Right lobe of liver (tissue), 6 donors: ENCODE measurements at places on chromosomes 6 and 20. TPM values are rescaled to one million over a fixed set of nuclear protein-coding genes. Genes with fewer than 3 reads are reported as not detected.

DNA sequence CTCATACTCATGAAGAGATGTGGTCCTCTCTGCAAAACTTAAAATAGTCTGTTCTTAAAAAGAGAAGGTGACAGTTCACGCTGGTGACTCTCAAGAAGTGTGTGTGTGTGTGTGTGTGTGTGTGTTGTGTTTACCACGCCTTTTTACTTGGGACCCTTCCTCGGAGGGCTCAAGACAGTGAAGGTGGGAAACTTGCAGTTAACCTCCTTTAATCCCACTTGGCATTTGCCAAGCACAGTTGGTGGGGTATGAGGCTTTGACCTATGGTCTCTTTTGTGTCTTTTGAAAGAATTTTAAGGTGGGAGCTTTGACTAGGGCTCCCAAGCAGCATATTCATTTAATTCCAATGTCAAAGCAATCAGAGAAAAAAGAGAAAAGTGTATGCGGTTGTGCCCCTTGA, 395.8 kb downstream of the TFAP2B start:
- no peak overlapping the region for H3K4me3 ChIP-seq
- no peak overlapping the region for H3K27ac ChIP-seq
- DNase-seq, result no peak
- H3K27me3 ChIP-seq, result no peaks in the 10 kb centered on the region
- H3K36me3 ChIP-seq, result no peaks in the 10 kb centered on the region
- no peaks in the 10 kb centered on the region for H3K4me1 ChIP-seq

DNA sequence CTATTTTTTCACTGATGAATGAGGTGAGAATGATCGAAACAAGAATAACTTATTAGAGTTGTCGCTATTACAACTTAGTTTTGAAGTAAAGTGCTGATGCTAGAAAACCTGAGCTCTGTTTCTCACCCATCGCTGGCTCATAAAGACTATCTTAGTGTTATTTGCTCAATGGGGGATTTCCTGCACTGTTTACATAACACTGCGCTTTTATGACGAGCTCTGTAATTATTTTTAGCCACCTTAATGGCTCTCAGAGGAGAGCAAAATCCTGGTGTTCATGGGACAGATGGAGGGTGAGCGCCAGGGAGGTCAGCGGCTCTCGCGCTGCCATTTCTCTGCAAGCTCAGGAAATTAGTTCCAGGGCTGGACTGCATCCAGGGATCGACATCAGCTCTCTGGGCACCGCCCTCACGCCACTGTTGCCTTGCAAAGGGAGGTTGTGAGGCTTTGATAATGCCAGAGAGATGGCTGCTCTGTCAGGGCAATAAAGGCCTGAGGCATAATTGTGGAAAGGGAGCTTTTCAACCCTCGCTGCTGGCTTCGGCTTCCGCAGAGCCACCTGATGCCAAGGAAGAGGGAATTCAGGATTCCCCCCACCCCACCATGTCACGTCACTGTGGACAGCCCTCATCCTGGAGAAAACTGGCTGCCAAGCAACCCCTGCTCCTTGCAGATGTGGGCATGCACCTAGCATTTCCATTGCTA, 72.0 kb downstream of the DACT2 start:
- DNase-seq, result peak; percentile 85
- H3K27ac ChIP-seq, result no peak overlapping the region
- H3K4me3 ChIP-seq, result no peak overlapping the region
- H3K27me3 ChIP-seq, result no peaks in the 10 kb centered on the region
- peaks cover 4% of the 10 kb centered on the region for H3K4me1 ChIP-seq

- H3K4me1 ChIP-seq, result no peaks in the 10 kb centered on the region
- peak; percentile 98 for DNase-seq
- peak overlapping the region; percentile 92 for H3K4me3 ChIP-seq
These were observed 520 bp upstream of the PRRC2A start for GRCh38 chr6:31619805-31620585.

- no peak overlapping the region for H3K4me3 ChIP-seq
- DNase-seq, result no peak
- H3K27me3 ChIP-seq, result no peaks in the 10 kb centered on the region
- no peak overlapping the region for H3K27ac ChIP-seq
- no peaks in the 10 kb centered on the region for H3K4me1 ChIP-seq
These were observed 800.1 kb upstream of the CITED2 start for GRCh38 chr6:140174524-140174923.

- no peak for DNase-seq
- no peak overlapping the region for H3K4me3 ChIP-seq
- H3K27ac ChIP-seq, result no peak overlapping the region
These were observed 486.1 kb downstream of the QKI start for GRCh38 chr6:163900570-163900969.

DNA sequence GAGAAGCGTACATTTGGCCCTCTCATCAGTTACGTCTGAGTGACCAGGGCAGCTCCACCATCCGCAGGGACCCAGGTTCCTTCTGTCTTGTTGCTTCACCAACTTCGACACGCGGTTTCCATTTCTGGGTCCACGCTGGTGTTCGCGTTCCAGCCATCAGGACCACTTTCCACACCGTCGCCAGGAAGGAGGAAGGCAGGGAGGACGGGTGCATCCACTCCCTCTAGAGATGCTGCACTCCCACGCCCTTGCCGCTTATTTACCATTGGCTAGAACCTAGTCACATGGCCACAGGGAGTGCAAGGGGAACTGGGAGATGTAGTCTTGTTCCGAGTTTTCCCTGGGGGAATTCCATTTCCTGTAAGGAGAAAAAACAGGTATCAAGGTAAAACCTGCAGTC, 33.2 kb upstream of the SNX9 start:
- peaks cover 17% of the 10 kb centered on the region for H3K4me1 ChIP-seq
- no peaks in the 10 kb centered on the region for H3K27me3 ChIP-seq
- H3K36me3 ChIP-seq, result no peaks in the 10 kb centered on the region
- H3K4me3 ChIP-seq, result no peak overlapping the region
- no peak overlapping the region for H3K27ac ChIP-seq

GRCh38 chr6:136846046-136846445, 23.7 kb downstream of the PEX7 start:
- no peaks in the 10 kb centered on the region for H3K36me3 ChIP-seq
- no peaks in the 10 kb centered on the region for H3K27me3 ChIP-seq
- no peaks in the 10 kb centered on the region for H3K4me1 ChIP-seq
- H3K4me3 ChIP-seq, result no peak overlapping the region
- no peak for DNase-seq

DNA sequence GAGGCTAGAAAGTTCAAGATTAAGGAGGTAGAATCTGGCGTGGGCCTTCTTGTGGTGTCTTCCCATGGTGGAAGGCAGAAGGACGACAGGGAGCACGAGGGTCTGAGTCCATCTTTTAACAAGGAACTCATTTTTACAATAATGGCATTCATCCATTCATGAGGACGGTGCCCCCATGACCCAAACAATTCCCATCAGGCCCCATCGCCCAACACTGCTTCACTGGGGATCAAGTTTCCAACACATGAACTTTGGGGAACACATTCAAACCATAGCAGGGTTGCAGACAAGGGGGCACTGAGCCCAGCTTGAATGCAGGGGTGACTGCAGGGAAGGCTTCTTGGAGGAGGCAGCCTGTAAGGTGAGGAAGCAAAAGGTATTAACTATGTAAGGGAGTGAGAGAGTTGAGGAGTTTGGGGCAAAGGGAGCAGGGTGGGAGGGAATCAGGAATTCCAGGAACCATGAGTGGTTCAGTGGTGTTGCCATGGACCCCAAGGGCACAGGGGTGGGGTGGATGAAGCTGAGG, 5.5 kb downstream of the RAB44 start:
- H3K4me3 ChIP-seq, result no peak overlapping the region
- no peak for DNase-seq
- no peak overlapping the region for H3K27ac ChIP-seq
- no peaks in the 10 kb centered on the region for H3K36me3 ChIP-seq
- no peaks in the 10 kb centered on the region for H3K27me3 ChIP-seq
- no peaks in the 10 kb centered on the region for H3K4me1 ChIP-seq

DNA sequence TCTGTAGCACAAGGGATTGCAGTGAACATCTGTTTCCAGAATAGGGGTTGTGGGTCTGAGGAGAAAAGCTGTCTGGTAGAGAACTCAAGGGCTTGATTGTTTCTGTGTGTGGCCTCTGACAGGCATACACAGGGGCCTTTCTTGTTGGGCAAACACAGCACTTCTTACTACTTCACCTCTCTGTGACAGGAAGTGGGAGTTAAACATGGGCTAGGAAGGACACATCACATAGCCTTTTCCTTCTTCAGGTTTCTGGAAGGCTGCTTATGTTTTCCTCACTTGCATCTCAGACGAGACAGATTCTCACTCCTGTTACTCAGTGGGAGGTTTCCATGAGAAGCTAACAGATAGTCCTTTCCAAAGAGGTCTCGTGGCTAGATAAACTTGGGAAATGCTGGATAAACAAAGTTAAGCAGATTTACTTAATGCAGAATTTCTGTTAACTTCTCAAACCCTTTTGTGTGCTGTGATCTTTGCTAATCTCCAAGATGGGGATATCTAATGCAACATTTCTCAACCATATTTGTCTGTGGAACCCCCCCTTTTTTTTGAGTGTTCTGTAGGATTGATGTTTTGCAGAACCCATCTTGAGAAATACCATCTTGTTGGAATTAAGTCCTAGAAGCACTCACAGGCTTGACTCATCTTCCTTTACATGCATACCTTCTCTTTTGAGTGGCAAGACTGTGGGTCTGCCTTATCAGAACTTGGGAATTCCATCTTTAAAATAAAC, 41.9 kb upstream of the RNF8 start:
- H3K36me3 ChIP-seq, result peaks cover 19% of the 10 kb centered on the region
- no peak overlapping the region for H3K27ac ChIP-seq
- no peaks in the 10 kb centered on the region for H3K27me3 ChIP-seq
- DNase-seq, result no peak
- H3K4me3 ChIP-seq, result no peak overlapping the region
- no peaks in the 10 kb centered on the region for H3K4me1 ChIP-seq

DNA sequence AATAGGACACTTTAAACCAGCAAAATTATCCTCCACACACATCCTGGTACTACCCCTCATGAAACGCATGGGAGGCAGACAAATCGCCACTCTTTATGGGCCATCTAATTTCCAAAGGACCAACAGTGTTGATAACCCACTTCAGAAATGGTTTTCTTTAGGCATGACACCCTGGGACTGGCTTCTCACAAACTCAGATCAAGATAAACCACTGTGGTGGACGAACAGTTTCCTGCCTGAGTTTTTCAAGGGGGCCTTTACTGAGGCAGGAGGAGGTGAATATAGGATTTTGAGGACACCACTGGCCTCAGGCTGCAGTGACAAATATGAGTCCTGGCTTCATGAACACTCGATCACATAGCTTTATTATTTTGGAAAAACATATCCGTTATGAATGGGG, 26.0 kb downstream of the TRAM2 start:
- peaks cover 52% of the 10 kb centered on the region for H3K4me1 ChIP-seq
- no peak for DNase-seq
- no peaks in the 10 kb centered on the region for H3K36me3 ChIP-seq

- H3K27ac ChIP-seq, result no peak overlapping the region
- H3K27me3 ChIP-seq, result no peaks in the 10 kb centered on the region
- DNase-seq, result no peak
- H3K4me1 ChIP-seq, result no peaks in the 10 kb centered on the region
These were observed 52.6 kb upstream of the SYNJ2 start for GRCh38 chr6:157929076-157929475.

DNA sequence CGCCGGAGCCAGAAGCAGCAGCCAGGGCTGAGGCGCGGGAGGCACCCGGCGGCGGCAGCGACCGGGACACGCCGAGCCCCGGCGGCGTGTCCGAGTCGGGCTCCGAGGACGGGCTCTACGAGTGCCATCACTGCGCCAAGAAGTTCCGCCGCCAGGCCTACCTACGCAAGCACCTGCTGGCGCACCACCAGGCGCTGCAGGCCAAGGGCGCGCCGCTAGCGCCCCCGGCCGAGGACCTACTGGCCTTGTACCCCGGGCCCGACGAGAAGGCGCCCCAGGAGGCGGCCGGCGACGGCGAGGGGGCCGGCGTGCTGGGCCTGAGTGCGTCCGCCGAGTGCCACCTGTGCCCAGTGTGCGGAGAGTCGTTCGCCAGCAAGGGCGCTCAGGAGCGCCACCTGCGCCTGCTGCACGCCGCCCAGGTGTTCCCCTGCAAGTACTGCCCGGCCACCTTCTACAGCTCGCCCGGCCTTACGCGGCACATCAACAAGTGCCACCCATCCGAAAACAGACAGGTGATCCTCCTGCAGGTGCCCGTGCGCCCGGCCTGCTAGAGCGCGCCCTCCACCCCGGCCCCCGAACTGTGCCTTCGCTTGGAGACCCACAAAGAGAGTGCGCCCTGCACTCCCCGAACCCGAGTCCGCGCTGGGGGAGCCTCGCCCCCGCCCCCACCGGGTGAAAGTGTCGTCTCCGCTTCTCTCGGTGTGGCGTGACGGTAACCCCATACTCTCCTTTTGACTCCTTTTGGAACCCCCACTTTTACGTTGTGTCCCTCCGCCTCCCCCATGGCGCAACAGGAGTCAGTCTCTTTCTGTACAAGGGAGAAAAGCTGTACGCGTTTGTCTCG, 1.6 kb downstream of the INSM1 start:
- no peak overlapping the region for H3K4me3 ChIP-seq
- no peak for DNase-seq
- no peaks in the 10 kb centered on the region for H3K4me1 ChIP-seq
- no peak overlapping the region for H3K27ac ChIP-seq
- peaks cover 44% of the 10 kb centered on the region for H3K27me3 ChIP-seq

DNA sequence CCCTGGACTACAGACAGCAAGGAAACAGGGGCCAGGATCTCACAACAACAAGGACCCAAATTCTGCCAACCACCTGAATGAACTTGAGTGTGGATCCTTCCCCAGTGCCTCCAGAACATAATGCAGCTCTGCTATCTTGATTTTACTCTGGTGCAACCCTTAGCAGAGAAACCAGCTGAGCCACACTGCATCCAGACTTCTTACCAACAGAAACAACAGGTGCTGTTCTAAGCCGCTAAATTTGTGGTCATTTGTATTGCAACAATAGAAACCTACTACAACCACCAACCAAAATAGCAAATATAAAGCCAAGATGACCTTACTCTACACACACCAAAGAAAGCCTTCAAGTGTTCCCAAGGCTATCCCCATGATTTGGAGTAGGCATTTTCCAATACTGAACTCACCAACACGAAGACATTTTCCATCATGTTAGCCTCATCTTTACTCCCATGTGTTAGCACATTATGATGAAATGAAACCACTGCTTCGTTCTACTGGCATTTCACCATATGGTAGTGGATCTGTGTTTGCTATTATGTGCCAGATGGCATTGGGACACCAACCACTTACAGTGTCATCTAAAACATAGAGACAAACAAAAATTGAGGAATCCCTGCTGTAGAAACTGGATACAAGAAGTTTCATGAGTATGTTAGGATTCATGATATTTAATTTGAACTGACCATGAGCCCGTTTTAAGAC, 249.8 kb upstream of the ID4 start:
- no peak overlapping the region for H3K27ac ChIP-seq
- no peak for DNase-seq
- no peaks in the 10 kb centered on the region for H3K27me3 ChIP-seq
- H3K4me3 ChIP-seq, result no peak overlapping the region
- no peaks in the 10 kb centered on the region for H3K4me1 ChIP-seq

GRCh38 chr6:14766391-14766994, 479.4 kb upstream of the JARID2 start:
- H3K27me3 ChIP-seq, result no peaks in the 10 kb centered on the region
- no peak overlapping the region for H3K27ac ChIP-seq
- no peak for DNase-seq
- H3K4me3 ChIP-seq, result no peak overlapping the region
- no peaks in the 10 kb centered on the region for H3K4me1 ChIP-seq

GRCh38 chr20:60064554-60065196, 106.5 kb downstream of the CDH26 start:
- H3K4me1 ChIP-seq, result no peaks in the 10 kb centered on the region
- DNase-seq, result no peak
- H3K4me3 ChIP-seq, result no peak overlapping the region
- H3K27me3 ChIP-seq, result no peaks in the 10 kb centered on the region

SLC52A3 gene
- 0.62 TPM for total RNA-seq

TCF21 gene
- 0.64 TPM for total RNA-seq

CD24 gene
- total RNA-seq, result 140 TPM

RAB44 gene
- total RNA-seq, result 0.07 TPM
